ENCODE measurements at places on chromosomes 2 and 18.

- DNase-seq = no peak
Measured at GRCh38 chr2:65350651-65351056, 81.7 kb downstream of the SPRED2 start.

DNA sequence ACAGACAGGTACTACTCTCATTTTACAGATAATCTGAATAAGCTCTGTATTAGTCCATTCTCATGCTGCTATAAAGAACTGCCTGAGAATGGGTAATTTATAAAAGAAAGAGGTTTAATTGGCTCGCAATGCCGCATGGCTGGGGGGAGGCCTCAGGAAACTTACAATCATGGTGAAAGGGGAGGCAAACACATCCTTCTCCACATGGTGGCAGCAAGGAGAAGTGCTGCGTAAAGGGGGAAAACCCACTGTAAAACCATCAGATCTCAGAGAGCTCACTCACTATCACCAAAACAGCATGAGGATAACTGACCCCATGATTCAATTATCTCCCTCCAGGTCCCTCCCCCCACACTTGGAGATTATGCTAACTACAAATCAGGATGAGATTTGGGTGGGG is 254.4 kb downstream of the KCNE4 start:
- no peak for DNase-seq

DNA sequence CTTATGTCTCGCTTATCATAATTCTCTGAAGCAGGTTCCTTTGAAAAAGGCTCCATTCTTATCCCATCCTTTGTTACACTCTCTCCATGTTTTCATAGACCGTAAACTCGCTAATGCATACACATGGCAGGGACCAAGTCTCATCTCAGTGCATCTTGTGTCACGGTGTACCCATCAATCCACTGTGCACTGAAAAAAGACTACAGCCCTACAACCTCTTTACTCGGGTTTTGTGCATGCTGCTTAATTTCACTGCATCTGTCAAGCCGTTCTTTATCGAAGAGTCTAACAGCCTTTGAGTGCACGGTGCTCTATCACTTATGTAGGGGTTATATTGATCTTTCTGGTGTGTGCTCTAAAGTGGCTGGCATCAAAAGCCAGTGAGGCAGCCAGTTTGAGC is 302.9 kb upstream of the ERBB4 start:
- no peak for DNase-seq

- no peak for DNase-seq
Measured at GRCh38 chr18:617970-618504, 21.2 kb downstream of the CLUL1 start.

- DNase-seq = no peak
Measured at GRCh38 chr2:27083410-27084296, 2.9 kb upstream of the KHK start.

- no peak for DNase-seq
Measured at GRCh38 chr2:198587741-198588140, 783.3 kb downstream of the PLCL1 start.

DNA sequence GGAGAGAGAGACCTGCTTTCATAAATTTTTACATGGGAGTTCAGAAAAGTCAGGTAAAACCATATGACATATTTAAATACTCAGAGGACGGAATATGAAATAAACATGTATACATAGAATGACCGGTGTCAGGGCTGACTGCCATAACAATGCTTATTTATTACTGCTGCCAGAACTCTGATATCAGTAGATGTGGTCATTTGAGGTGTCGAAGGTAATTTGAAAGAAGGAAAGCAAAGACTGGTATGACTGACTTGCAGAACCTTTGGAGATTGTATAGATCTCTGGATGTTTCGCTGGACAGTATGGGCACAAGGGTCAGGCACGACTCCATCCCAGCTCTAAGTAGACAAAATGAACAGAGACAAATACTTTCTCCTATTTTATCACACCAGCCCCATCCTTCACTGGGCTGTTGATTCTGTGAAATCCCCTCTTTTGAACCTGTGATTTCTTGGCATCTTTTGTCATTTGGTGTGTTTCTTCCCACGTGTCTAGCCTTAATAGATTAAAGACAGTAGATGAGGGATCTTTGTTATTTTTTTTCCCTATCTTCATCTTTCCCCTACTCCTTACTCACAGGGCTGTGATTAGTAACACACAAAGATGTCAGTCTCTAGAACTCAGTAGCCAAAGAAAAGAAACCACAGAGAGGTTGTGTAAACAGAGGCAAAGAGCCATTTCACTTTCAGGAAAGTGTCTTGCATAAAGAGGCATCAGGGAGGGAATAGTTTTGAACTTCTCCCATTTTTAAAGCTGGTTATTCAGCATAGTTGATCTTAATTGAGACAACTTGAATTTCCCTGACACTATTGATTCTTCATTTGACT is 61.6 kb downstream of the ICOS start:
- DNase-seq = no peak

DNA sequence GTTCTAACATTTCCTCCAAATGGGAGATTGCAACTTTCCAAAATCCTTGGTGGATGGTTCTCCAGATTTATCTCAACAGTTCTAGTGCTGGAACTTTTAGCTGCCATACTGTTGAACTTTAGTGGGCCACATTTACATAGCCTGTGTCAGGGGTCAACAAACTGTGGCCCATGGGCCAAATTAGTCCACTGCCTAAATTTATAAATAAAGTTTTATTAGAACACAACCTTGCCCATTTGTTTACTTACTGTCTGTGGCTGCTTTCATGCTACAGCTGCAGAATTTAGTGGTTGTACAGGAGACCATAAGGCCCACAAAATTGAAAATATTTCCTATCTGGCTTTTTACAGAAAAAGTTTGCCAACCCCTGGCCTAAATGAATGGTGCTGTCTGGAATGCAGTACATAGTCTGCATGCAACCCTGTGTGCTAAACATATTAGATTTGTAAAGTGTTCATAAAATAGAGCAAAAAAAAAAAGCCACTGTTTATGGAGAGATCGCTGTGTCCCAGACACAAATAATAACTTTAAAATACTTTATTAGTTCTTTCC is 30.3 kb downstream of the MGAT5 start:
- no peak for DNase-seq

DNA sequence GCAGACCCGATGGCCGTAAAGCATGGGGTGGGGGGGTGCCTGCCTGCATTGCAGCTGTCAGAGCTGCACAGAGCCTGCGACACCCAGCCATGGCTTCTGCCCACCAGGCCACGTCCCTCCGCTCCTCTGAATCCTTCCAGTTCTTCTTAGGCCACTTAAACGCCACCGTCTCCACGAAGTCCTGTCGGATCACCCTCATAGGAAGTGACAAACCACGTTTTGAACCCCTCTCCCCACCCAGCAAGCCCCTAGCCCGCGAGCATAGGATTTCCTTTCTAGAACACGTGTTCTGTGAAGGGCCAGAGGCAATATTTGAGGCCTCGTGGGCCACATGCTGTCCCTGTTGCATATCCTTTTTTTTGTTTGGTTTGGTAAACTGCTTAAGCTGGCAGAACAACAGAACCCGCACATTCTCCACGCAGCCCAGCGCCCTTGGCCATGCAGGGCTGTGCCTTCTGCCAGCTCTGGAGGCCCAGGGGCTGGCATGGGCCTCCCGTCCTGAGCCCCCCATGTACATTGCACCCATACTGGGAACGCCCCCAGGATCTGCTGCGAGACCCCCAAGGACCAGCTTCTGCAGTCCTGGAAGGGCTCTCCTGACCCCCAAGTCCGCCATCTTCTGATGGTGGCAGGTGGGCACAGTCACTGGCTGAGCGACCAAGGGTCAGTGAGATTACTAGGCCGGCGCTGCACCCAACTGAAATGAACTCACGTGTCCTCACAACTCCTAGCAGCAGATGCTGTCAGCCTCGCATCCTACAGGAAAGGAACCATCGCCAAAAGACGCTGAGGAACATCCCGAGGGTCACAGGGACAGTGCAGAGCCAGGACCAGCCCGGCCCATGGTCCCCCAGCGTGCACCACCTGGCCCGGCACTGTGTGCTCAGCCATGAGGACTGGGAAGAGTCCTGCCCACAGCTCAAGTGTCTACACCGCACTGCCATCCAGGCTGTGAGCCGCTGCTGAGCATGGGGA is 35.1 kb downstream of the ADI1 start:
- no peak for DNase-seq

- peak; percentile 97 for DNase-seq
Measured at GRCh38 chr18:63422087-63422863, at the start of gene VPS4B. Gene VPS4B, minus strand, starts transcription at chr18:63422476. Its CDS starts 217 bp downstream, at chr18:63422259.

GRCh38 chr2:176162911-176163671 is 6.0 kb downstream of the HOXD3 start:
- DNase-seq = no peak

- no peak for DNase-seq
Measured at GRCh38 chr2:96111257-96111640, 5.1 kb downstream of the ADRA2B start.

- DNase-seq = no peak
Measured at GRCh38 chr2:171227066-171227782, 66.5 kb upstream of the TLK1 start.

DNA sequence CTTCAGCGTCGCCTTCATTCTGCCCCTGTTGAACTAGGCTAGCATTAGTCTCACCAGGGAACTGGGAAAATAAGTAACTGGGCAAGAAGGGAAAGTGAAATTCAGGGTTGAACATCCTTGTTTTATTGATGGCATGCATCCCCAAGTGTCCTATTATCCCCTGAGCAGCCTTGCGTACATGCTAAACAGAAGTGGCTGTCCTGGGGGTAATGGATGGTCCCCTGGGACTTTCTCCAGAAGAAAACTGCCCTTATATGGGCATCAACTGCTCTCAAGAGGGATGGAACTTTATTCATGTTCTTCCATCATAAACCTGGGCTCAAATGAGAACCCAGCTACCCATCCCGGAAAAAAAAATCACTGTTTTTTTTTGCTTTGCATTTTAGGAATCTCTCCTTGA is 11.8 kb upstream of the SMIM21 start:
- DNase-seq = no peak

DNA sequence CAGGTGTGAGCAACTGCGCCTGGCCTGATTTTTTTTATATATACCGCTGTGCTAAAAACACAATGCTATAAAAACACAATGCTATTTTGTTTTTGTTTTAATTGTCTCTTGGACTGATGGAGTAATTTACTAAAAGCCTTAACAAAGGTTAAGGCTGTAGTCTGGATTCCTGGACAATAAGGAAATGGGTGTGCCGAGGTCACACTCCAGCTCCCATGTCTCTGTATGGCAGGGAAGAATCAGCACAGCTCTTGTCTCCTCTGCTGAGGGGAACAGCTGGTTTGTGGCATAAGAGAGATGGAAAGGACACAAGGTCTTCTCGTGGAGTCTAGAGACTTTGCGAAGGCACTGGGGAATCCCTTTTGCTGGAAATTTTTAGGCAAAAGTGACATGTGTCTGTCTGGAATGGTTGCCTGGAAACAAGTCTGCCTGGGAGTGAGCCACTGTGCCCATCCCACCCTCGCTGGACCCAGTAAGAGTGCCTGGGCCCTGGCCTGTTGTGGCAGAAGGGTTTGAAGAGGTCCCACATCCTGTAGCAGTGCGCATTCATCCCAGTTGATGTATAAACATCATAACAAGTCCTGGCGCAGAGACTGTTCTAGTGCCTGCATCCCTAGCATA is 73.1 kb downstream of the MAPK4 start:
- DNase-seq = no peak

DNA sequence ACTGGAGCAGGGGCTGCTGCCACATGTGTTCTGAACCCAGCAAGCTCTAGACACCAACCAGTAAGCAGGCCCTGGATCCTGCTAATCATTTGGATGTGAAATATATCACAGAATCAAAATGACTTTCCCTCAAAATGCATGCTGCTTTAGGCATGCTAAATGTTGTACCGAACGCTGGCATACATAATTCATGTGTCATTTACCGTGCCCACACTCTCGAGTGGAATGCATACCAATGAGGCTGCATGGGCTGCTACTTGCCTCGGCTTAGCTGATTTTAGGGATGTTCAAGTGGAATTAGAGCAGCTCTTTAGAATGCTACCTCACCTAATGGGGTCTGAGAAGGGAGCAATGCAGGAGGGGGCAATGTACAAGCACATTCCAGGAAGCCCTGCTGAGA is 509.6 kb upstream of the RAB6C start:
- no peak for DNase-seq

GRCh38 chr18:7545734-7546133 is 21.4 kb upstream of the PTPRM start:
- DNase-seq = no peak

DNA sequence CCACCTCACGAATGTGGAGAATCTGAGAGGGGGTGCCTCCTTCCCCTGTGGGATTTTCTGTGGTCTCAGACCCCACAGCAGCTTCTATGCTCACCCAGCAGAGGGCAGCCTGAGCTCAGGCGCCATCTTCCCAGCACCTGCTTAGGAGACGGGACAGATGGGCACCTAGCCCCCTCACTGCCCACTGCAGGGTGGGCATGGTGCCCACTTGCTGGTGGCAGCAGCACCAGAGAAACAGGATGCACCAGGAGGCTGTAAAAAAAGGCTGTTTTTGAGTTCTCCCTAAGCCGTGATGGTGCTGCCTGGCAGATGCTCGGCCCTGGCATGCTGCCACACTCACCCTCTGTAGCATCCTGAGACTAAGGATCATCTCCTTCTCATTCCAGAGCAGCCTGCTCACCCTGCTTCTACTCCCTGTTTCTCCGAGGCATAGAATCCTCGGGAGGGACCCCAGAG is 19.1 kb upstream of the SLC20A1 start:
- peak; percentile 67 for DNase-seq

DNA sequence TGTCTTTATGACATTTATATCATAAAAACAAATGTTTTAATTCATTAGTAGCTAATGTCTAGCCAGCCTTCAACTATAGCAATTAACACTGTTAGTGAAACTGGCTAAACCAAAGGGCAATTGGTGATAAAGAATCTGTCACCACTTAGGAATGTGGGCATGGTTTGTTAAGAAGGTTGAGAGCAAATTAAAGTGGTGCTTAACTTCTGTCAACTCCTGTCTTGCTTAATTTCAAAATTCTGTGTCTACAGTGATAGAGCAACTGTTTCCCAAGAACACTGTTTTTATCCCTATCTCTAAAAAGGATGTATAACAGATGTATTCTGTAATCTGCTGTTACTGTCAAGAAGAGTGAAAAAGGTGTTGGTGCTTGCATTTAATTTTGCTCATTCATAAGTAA is 36.5 kb downstream of the CFAP36 start:
- no peak for DNase-seq

GRCh38 chr2:137211761-137212160 is 446.4 kb downstream of the THSD7B start:
- no peak for DNase-seq

DNA sequence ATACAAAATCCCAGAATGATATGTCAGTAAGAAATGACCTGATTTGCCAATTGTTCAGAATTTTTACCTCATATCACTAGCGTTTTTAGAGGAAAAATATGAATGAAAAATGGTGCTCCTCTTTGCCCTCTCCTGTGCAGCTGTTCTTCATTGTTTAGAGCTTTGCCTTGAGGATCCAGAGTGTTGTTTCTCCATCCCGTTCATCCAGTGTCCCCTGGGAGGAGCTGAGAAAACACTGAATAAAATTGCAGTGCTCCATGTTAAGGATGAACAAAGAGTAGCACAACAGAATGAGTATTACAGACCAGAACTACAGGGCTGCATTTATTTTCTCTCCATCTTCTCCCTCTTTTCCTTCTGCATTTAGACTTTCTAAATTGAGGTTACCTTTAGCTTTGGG is 133.1 kb downstream of the ADCYAP1 start:
- DNase-seq = no peak

- DNase-seq = no peak
Measured at GRCh38 chr2:215882689-215883088, 130.7 kb downstream of the MREG start.

- DNase-seq = no peak
Measured at GRCh38 chr2:24022975-24023575, 13.2 kb downstream of the MFSD2B start.

GRCh38 chr2:210399440-210400041 is 77.0 kb downstream of the LANCL1 start:
- DNase-seq = no peak
